Mesangial cell (primary cell): ENCODE measurements at places on chromosomes 16 and 17. TPM values are rescaled to one million over a fixed set of nuclear protein-coding genes. Genes with fewer than 3 reads are reported as not detected.

The TMC7 gene
- total RNA-seq, result 0.33 and 0.76 TPM in 2 replicates

The CD300LB gene
- total RNA-seq, result not detected in 2 replicates

The CA5A gene
- not detected in 2 replicates for total RNA-seq

The SLC52A1 gene
- under 0.01 TPM in 1 of 2 replicates, not detected in the other for total RNA-seq

The TEKT5 gene
- 0.25 TPM in 1 of 2 replicates, not detected in the other for total RNA-seq

The KPNA2 gene
- 57.2 and 373 TPM in 2 replicates for total RNA-seq

The CNTNAP1 gene
- total RNA-seq, result 9.8 and 15.8 TPM in 2 replicates

The MYO1D gene
- 21.7 and 30.9 TPM in 2 replicates for total RNA-seq

The EPOP gene
- total RNA-seq, result 0.38 and 2.4 TPM in 2 replicates

The PRSS33 gene
- not detected in 2 replicates for total RNA-seq

The C1QTNF1 gene
- 8.0 and 16.9 TPM in 2 replicates for total RNA-seq

The FAM20A gene
- under 0.01 TPM in 1 of 2 replicates, not detected in the other for total RNA-seq

The IGF2BP1 gene
- total RNA-seq, result 13.0 and 18.1 TPM in 2 replicates

The PRKCB gene
- not detected in 2 replicates for total RNA-seq

The FOXL1 gene
- total RNA-seq, result 13.6 and 25.6 TPM in 2 replicates

The VPS4A gene
- total RNA-seq, result 26.5 and 37.5 TPM in 2 replicates

The ROGDI gene
- total RNA-seq, result 25.9 and 45.0 TPM in 2 replicates

The RNF222 gene
- not detected in 2 replicates for total RNA-seq

The TMEM170A gene
- 8.6 and 11.7 TPM in 2 replicates for total RNA-seq

The RAB37 gene
- total RNA-seq, result under 0.01 TPM in 1 of 2 replicates, not detected in the other

The PRR29 gene
- total RNA-seq, result 0.38 and 0.49 TPM in 2 replicates

The CNGB1 gene
- 0.38 TPM in 1 of 2 replicates, not detected in the other for total RNA-seq

The WRAP53 gene
- 11.2 and 36.3 TPM in 2 replicates for total RNA-seq

The CD300LF gene
- total RNA-seq, result not detected in 2 replicates

The TBC1D28 gene
- not detected in 2 replicates for total RNA-seq

The C17orf113 gene
- total RNA-seq, result 0.16 and 0.76 TPM in 2 replicates

The NLRC3 gene
- total RNA-seq, result not detected in 2 replicates

The CLUH gene
- 82.5 and 98.7 TPM in 2 replicates for total RNA-seq

The CCL17 gene
- not detected in 2 replicates for total RNA-seq

The IRF8 gene
- 0.49 and 0.89 TPM in 2 replicates for total RNA-seq

The ALOX12 gene
- under 0.01 TPM in 1 of 2 replicates, not detected in the other for total RNA-seq

The MYH3 gene
- total RNA-seq, result 0.16 and 0.38 TPM in 2 replicates

The INCA1 gene
- total RNA-seq, result 0.33 and 2.0 TPM in 2 replicates

The PLD6 gene
- 2.6 and 2.8 TPM in 2 replicates for total RNA-seq

The UTS2R gene
- total RNA-seq, result not detected in 2 replicates

The TAC4 gene
- not detected in 2 replicates for total RNA-seq

The PRRT2 gene
- 0.25 and 0.98 TPM in 2 replicates for total RNA-seq

The GPR139 gene
- not detected in 2 replicates for total RNA-seq

The ZNF385C gene
- total RNA-seq, result under 0.01 TPM in 1 of 2 replicates, not detected in the other

The IKZF3 gene
- total RNA-seq, result not detected in 2 replicates

The DNASE1L2 gene
- 0.51 TPM in 1 of 2 replicates, not detected in the other for total RNA-seq

The P2RX5 gene
- total RNA-seq, result 9.1 and 13.2 TPM in 2 replicates

The C1QL1 gene
- 2.2 TPM in 1 of 2 replicates, not detected in the other for total RNA-seq

The HSD17B2 gene
- 0.33 and 0.38 TPM in 2 replicates for total RNA-seq

The KRT222 gene
- 0.16 and 1.3 TPM in 2 replicates for total RNA-seq

The DNAH9 gene
- total RNA-seq, result not detected in 2 replicates

The CCL1 gene
- not detected in 2 replicates for total RNA-seq
